ENCODE measurements at places on chromosomes 13 and 19.

- no peak for DNase-seq
Observed at GRCh38 chr19:55830656-55831055, 1.1 kb downstream of the NLRP11 start.

DNA sequence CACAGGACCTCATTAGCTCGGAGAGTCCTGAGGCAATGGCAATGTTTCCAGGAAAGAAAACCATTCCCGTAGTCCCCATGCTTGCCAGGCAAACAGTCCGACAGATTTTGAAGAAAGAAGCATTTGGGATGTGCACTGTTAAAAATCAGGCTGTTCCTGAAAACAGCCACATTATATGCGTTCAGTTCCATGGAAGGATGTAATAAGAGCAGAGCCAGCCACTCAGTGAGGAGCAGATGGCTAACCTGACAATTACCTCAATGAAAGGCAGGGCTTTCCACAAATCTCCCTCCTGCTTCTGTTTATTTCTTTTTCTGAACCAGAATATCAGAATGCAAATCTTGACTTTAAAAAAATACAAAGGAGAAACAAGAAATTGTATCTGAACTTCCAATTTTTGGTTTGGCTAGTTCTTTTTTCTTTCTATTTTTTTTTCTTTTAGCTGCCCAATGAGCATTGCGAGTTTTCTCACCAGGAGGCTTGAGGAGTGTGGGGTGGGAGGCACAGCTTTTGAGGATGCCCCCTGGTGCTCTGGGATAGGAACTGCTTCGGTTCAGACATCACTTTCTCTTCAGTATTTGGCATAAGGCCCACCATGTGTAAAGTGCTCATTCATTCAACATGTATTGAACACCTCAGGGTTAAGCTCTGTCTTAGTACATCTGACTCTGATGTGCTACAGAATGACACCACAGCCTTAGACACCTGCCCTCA lies 124.2 kb downstream of the TBC1D4 start:
- DNase-seq: peak; percentile 41

DNA sequence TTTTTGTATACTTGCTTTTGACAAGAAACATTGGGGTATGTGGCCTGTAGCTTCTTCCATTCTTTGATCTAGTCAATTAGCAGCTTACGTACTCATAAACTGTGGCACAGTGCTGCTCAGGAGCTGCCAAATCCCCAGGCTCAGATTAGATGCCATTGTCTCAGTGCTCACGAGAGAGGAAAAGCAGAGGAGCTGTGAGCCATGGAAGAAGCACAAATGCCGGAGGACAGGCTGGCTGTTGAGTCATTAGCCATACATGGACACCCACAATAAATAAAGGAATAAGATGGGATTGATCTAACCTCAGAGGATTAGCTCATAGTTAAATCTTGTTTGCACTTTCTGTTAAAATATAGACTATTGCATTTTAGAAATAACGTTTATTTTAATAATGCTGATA lies 121.7 kb downstream of the POSTN start:
- peak; percentile 56 for DNase-seq

DNA sequence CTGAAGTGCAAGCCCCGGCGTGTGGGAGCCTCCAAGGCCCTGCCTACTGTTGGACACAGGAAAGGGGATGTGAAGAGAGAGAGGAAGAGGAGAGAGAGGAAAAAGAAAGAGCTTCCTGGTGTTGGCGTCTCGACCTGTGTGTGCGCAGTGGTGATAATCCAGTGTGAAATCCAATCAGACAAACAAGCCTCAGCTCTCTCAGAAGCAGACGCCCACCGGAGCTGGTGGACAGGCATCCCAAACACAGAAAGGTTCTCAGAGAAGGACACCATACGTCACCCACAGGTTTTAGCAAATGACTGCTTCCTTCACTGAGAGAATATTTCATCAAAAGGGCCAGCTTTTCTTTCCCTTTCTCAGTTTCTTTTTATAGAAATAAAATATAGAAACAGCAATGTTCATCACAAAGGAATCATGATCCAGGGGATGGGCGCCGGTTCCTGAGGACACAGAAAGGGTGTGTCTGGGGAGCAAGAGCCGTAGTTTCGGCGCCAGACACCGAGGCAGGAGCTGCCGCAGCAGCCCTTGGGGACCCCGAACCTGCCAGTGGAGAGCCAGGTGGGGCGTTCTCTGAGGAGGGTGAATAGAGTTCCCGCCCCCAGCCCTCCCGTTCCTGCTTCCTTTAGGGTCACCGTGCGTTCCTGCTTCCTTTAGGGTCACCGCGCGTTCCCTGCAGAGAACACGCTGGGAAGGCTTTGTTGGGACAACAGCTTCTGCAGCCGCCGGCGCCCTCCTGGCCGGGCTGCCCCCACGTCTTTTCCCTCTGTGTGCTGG lies 145.8 kb upstream of the SOX1 start:
- DNase-seq: no peak

DNA sequence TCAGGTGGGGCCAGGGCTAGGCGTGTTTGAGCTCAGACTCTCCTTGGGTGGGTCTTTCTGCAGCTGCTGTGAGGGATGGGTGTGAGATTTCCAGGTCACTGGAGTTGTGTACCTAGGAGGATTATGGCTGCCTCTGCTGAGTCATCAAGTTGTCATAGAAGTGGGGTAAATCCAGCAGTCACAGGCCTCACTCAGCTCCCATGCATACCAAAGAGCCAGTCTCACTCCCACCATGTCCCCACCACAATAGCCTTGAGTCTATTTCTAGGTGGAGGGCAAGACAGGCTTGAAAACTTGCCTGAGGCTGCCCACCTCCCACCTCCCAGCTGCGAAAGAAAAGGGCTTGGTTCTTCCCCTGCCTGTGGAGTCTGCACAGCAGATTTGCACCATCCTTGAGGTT lies 194.0 kb upstream of the PCDH17 start:
- no peak for DNase-seq

GRCh38 chr13:90640976-90641375 lies 706.5 kb upstream of the MIR17HG start:
- DNase-seq: peak; percentile 2

- DNase-seq: peak; percentile 78
Observed at GRCh38 chr19:47447470-47448359, 24.0 kb downstream of the SLC8A2 start.

DNA sequence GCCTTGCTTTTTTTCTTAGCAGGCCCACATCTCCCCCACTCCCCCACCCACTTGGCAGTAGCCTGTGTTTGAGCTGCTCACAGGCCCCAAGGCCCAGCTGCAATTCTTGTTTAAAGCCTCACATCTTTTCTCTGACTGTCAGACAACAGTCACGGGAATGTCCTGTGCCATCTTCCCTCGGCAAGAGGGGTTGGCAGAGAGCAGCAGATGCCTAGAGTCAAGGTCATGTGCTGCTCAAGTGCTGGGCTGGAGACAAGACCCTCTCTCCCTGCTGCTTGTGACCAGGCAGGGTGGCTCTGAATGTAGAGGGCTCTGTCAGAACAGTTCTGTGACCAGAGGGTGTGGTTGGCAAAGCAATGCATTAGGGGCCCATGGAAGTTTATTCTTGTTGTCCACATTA lies 47.4 kb downstream of the BBC3 start:
- DNase-seq: no peak

GRCh38 chr13:94239135-94239534 lies 240.3 kb downstream of the DCT start:
- peak; percentile 81 for DNase-seq

DNA sequence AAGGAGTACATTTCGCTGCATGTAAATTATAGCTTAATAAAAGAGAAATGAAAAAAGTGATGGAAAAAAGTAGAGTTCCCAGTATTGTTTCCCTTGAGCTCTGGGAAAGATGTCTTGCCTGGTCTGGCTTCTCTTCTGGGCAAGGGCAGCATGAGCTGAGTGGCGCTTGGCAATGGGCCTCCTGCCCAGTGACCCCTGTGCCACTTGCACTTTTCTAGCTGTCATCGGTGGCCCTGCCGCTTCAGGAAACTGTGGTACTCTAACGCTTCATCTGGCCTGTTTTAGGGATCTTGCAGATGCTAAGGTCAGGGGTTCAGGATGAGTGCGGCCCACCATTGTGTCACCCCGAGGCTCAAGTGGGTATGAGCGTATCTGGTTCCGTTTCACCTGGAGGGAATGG lies 161.4 kb downstream of the MTUS2 start:
- DNase-seq: no peak

DNA sequence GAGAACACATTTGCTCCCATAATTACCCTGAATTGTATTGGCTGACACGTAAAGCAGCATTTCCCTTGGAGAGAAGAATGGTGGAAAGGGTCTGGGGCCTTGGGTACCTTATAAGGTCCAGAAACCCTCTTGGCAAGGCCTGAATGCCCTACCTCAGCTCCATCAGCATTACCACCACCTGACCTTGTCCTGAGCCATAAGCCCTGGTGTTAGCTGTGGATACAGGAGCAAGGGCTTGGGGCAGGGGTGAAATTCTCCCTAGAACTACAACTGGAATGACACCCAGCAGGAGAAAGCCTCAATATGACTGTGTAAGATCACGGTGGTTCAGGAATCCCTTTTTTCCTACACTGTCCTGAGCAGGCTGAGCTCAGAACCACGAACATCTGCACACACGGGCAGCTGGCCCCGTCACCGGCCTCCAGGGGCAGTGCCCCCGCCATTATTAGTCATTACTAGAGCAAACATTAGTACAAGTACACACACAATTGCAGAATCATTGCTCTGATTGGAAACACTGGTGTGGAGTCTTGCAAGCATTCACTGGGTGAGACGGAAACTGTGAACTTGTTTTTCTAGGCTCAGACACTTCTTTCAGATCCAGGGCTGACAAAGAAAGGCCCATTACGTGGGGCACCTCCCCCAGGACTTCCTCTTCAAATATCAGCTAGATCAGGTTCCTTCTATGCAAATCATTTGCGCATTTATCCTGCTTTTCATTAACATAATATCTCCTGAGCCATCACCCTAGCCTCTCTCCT lies 26.8 kb upstream of the MTIF3 start:
- DNase-seq: peak; percentile 90

DNA sequence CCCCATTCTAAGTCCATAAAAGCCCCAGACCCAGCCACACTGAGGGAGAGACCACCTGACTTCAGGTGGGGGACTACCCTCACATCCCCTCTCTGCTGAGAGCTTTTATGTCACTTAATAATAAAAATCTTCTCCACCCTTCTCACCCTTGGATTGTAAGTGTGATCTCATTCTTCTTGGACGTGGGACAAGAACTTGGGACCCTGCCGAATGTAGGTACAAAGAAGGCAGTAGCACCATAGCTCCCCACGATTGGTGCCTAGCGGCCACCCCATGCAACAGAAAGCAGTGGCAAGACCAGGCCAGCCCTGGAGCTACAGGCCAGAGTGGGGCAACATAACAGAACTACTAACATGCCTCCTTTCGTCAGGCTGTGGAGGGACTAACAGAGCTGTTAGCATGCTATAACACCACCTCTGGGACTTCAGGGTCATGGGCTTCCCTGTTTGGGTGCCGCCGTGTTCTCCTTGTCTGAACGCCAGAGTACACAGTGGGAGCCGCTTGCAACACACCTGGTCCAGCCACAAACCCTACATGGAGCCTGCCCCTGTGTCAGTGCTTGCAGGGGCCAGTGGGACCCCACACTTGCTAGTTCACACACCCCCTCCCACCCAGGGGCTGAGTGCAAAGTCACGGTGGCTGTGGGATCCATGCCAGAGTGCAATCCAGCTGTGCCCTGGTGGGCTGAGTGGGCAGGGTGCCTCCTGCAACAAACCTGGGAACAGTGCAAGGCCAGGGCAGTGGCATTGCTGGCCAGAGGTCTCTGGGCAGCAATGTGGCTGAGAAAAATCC lies 5.2 kb upstream of the FBXO17 start:
- DNase-seq: no peak

DNA sequence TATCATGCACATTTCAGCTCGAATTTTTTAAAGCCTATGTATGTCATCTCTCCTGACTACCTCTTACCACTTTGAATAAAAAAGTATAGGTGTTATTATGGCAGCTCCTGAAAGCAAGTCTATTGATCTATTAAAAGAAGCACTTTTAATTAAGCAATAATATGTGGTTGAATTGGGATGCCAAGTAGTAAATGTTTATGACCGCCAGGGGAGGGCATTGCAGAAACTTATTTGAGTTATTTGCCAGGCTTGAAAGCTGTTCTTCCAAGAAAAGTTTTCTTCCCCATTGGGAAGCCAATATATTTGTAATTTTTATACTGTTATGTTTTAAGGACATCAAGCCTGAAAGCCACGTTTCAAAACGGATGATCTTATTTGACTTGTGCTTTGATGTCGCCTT lies 88.1 kb upstream of the SOX21 start:
- DNase-seq: no peak

DNA sequence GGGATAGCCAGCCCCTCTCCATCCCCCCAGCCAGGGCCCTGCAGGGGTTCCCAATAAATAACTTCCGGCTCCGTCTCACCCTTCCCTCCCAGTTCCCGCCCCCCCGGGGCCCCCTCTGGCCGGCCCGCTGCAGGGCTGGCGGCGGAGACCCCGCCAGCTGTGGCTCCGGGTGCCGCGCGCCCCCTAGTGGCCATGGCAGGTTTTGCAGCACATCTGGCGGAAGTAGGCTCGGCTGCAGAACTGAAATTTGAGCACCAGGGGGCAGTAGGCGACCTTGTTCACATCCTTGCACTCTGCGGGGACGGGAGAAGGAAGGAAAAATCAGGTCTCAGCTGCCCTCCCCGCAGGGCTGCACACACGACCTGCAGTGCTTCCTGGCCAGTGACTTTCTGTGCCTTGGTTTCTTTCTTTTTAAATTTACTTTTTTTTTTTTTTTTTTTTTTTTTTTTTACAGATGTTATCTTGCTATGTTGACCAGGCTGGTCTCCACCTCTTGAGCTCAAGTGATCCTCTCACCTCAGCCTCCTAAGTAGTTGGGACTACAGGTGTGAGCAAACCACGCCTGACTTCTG lies 3.6 kb upstream of the MYO1F start:
- peak; percentile 76 for DNase-seq

- DNase-seq: no peak
Observed at GRCh38 chr13:67630640-67631039, 400.5 kb upstream of the PCDH9 start.

DNA sequence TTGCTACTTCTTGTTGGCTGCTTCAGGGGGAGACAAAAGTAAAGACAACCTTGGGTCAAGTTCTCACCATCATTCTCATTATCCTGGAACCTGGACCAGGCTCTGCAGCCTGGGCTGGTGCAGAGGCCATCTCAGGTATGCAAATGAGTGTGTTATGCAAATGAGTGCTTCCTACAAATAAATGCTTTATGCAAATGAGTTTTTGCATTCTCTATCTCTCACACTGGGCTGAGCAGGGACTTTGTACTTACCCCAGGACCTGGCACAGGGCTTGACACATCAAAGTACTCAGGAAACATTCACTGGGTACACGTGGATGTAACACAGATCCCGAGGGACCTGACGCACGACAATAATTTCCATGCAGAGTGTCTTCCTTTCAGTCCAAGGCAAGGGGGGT lies 103.0 kb downstream of the DNAJC15 start:
- no peak for DNase-seq

All from foreskin fibroblast (primary cell).